CD14-positive monocyte (primary cell): ENCODE measurements at places on chromosomes 3 and 15.

DNA sequence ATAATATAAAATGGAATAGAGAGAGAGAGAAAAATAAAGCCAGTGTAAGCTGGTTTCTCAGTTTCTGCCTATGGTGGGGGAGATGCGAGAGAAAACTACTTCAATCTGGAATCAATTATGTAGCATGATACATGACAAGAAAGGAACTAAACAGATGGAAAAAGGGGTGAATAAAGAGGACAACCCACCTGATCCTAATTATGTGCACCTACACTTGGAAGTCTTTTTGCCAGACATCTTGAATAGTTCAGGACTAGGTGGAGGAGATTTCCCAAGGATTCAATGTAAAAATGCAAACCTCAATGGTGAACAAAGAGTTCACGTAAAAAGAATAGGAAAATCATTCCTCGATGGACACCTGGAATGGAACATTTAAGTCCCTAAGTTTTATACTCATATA is 524.4 kb upstream of the RGMA start:
- no peak for DNase-seq

DNA sequence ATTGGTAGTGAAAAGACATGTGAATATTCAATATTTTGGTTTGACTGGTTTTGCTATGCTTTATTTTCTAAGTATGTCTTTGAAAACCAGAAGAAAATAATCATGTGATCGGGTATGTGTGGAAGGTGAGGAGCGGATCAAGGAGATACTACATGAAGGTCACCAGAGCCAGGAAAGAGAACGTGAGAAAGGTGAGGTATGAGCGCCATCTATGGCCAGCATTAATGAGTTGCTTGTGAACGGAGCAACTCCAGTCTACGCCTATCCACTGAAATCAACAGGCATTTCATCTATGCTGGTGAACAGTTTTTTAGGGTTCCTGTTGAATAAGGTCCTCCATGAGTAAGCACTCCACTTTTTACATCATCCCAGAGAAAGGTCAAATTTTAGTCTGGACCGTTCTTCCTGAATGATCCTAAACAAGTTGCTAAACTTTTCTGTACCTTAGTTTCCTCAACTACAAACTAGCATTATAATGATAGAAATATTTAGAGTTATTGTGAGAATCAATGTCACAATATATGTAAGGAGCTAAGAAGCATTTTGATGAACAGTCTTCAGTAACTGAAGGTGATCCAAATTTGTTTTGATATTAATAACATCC is 1435.2 kb upstream of the CADM2 start:
- DNase-seq = no peak

- DNase-seq = no peak
These were observed 18.8 kb upstream of the GASK1A start for GRCh38 chr3:42960282-42960681.

DNA sequence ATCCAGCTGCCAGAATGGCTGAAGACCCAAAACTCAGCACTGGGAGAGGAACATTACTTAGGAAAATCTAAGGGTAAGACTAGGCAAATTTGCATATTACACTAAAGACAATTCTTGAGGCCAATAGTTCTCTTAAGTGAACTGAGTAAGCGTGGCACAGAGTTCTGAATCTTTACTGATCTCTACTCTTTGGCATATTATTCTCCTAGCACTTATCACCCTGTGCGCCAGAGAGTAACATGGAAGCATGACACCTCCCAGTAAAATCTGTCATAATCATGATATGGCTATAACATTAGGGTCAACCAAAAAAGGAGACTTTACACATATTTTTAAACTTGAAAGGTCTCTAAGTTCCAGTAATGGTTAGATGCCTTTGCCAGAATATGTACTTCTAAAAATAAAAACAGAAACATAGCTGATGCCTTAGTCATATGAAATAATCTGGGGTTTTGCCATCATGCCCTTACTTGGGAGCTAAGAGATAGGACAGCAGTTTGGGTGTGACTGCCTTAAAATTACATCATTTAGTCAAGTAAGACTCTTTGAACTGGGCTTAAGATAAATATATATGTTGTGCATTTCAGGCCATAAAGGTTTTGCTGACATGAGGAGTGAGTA is 290.5 kb downstream of the PLCL2 start:
- DNase-seq = no peak

DNA sequence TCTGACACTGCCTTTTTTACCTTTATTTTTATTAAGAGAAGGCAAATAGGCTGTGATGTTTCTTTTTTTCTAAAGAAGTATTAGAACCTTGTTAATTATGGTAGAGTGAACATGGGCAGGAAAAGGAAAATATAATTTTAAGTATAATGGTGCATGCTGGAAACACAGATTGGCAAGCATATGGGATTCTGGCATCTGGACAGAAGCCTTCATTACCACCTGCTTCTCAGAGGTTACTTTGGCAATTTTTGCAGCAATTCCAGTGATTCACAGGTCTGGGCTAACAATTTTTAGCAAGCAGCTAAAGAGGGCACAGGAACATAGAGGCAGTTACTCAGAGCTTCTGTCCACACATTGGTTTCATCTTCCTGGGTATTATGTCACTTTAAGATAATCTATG is 258.3 kb downstream of the DIPK2A start:
- DNase-seq = no peak

DNA sequence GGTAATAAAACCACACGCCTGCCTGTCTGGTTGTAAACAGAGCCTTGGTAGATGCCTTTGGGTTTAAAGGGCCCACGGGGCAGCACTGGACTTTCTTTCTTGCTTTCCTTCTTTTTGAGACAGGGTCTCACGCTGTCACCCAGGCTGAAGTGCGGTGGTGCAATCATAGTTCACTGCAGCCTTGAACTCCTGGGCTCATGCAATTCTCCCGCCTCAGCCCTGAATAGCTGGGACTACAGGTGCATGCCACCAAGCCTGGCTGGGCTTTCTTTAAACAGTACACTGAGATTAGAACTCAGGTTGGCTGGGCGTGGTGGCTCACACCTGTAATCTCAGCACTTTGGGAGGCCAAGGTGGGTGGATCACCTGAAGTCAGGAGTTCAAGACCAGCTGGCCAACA is 42.2 kb downstream of the POC1A start:
- no peak for DNase-seq

GRCh38 chr3:152497457-152497856 is 228.7 kb downstream of the MBNL1 start:
- DNase-seq = peak; percentile 32

DNA sequence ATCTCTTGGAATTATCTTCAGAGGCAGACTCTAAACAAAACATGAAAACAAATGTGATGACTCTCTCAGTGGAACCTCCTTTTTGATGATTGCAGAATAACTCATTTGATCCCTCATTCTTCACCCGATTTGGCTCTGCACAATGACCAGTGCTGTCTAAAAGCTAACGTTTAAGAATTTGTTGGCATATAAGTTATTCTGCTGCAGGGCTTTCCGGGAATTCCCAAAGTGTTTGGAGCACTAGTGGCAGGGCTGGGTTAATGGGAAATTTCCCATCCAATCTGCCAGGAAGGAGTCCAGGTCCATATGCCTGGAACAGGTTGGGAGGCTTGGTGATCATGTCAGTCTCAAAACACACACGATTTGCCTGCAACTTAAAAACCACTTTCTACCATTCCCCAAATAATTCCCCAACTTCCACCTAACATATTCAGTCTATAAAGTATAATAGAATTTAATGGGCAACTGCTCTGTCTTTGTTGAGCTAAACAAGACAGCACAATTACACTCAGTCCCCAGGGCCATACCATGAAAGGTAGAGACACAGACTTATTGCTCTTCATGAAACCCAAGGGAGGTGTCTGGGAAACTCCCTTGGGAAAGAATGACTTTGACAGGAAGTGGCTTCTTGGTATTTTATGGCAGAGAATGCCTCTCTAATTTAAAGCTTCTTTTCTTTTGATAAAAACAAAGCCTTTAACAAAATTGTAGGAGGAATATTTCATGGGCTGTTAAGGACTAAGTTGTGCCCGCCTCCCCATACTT is 38.0 kb downstream of the ARRDC4 start:
- no peak for DNase-seq

DNA sequence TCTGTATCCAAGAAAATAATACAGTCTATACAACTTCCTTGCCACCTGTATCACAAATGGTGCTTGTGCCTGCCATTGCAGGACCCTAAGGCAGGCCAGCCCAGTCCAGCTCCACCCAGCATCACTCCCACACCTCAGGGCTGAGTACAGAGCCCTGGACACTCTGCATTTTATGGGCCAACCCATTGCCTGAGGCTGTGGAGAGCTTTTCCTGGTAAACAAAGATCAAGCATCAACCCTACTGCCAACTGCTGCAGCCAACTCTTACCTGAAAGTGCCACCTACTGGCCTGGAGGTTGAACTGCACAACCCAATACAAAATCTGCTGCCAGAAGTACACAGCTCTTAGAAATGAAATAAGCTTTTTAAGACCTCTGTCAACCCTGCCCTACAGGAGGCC is 1082.2 kb downstream of the NAALADL2 start:
- no peak for DNase-seq

GRCh38 chr15:23851921-23852320 is 164.8 kb upstream of the NDN start:
- DNase-seq = no peak

DNA sequence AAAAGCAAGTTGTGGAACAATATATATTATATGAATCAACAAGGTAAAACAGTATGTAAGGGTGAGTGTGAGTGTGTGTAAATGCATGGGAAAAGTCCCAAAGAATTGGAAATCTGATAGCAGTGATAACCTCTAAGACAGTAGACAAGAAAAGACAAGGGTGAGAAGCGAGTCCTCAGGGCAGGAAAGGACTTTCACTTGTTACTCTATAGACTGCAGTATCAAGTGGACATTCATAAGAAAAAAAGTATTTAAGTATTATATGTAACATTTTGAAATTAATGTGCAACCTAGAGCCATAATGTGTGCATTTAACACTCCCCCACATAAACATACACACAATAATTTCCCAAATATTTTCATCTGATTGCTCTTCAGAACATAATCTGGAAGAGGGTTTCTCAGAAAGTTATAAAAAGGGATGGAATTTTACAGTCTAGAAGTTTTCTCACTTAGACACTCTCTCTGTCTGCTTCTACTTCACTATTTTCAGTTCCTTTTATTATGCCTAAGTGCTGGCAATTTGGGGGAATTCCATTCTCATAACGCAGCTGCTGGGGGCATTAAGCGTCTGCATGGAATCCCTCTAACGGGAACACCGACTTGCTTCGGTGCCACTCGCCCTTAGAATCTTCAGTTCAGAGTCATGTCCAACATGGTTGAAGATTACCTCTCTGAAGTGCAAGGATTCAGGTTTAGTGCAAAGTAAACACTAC is 50.0 kb upstream of the CDIN1 start:
- no peak for DNase-seq

DNA sequence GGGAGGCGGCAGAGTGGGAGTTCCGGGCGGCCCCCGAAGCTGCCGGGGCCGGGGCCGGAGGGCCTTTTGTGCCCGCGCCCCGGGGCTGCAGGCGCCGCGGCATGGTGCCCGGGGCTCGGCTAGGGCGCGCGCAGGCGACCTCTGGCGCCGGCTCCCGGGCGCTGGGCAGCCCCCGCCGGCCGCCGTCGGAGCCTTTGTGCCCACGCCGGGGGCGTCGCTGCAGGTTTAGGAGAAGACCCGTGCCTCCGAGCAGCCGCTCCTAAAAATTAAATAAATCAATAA is 299 bp downstream of the PAQR9 start:
- no peak for DNase-seq

GRCh38 chr3:127391436-127392155 is 103.8 kb upstream of the PRR20G start:
- DNase-seq = no peak

GRCh38 chr15:76337059-76337695 is 604 bp downstream of the ISL2 start:
- no peak for DNase-seq

- peak; percentile 85 for DNase-seq
These were observed 17.3 kb downstream of the ZDHHC19 start for GRCh38 chr3:196193736-196194541.

- DNase-seq = no peak
These were observed 309.9 kb downstream of the CLSTN2 start for GRCh38 chr3:140244893-140245292.

DNA sequence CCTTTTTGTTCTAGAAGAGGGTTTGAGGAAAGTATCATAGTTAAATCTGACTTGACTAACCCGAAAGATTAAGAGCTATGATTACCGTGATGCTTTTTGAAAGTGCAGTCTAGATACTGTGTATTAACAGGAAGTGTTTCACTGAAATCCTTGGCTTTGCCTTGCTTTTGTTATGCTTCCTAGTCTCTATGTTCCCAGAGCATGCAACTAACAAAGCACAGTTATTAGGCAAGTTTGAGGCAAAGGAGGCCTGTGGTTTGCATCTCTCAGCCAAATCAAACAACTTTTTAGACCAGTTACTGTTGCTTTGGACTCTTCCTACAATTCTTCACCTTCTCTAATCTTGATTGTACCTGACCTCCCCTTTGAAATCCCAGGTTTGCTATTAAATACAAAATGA is 3.9 kb downstream of the LXN start:
- no peak for DNase-seq

DNA sequence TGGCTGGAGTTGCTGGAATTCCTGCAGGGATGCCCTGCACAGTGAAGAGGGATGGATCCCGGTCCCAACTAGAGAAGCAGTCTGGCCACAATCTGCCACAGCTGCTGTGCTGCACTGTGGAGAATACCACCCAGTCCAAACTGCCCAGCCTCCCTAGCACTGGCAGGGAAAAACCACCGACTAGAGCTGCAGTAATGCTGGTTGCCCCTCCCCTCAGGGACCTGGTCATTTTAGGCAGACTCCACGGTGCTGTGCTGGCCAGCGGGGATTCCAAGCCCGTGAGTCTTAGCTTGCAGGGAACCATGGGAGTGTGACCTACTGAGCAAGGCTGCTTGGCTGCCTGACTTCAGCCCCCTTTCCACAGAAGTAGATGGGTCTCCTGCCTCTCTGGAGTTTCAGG is 478.0 kb upstream of the ATP11B start:
- DNase-seq = no peak

DNA sequence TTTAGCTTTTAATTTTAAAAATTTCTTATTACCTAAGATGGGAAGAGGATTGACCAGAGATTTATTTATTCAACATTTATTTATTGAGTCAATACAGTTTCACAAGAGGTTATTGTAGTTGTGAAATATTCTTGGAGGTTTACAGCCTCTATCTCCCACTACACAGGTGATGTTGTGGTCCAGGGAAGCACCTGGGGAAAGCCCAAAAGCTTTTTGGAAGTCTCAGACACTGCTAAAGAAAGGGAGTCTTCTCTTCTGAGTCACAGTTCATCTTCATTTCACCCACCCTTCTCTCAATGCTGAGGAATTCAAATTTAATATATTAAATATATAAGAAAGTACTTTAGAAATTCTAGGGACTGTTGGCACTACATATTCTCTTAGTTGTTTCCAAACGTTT is 41.8 kb downstream of the SERPINI1 start:
- DNase-seq = no peak

- peak; percentile 42 for DNase-seq
These were observed 18.6 kb downstream of the ZDHHC19 start for GRCh38 chr3:196192524-196193051.

DNA sequence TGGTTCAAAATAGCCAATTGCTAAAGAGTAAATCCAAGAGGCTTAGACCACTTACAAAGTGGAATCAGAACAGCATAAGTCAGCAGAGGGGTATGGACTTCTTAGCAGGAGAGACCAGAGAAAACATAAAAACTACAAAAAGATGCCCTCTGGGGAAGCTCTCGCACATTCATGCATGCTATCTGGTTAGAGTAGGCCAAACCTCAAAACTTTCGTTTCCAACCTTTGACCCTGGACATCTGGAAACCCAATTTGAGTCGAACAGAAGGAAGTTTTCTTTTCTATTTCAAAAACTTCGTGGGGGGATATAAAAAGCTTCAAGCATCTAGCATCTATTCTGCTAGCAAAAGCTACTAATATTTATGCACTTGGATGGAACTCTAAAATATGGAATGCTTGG is 523.9 kb upstream of the AGTR1 start:
- no peak for DNase-seq
